Upper lobe of left lung (tissue), 6 donors: ENCODE measurements at places on chromosomes 5 and 9.
A peak's percentile ranks its signal among the peaks of the same experiment; 100 is the strongest.

GRCh38 chr9:110156902-110157301 is 51.1 kb downstream of the C9orf152 start:
- no peak for DNase-seq

GRCh38 chr5:6177926-6178325 is 200.4 kb downstream of the MED10 start:
- DNase-seq, result no peak

- DNase-seq, result no peak
Measured at GRCh38 chr5:119336845-119337580, 18.8 kb upstream of the TNFAIP8 start.

DNA sequence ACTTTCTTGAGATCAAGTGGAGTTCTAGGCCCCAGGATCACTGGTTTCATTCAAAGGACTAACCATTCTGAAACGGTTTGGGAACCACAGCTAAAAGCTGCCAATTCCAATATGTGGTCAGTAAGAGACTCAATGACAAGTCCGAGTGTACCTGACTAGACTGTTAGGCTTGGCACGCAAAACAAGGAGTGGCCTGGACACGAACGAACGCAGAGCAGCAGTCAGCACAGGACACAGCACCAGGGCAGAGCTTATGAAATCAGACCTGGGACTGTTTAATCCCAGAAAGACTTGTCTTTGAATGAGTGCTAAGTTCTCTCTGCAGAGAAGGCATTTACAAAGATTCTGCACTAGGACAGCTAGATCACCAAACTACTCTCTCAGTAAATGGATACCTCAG is 213.8 kb downstream of the GAPVD1 start:
- DNase-seq, result peak; percentile 82

DNA sequence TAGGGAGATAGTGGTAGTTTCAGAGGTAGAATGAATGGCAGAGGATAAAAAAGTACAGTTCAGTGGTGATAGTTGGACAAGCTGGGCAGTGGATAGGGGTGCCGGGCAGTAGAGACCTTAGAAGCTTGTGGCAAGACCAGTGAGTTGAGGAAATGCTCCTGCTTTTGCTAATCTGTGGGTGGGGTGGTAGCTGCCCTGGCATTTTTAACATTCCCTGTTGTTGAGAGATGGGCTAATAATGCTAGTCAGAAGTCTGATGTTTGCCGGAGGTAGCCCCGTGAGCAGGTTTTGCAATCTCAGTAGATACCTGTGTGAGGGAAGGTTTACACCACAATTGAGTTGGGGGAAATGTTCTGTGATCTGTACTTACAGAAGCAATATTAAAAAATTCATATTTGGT is 91.1 kb downstream of the TRIO start:
- DNase-seq, result no peak

DNA sequence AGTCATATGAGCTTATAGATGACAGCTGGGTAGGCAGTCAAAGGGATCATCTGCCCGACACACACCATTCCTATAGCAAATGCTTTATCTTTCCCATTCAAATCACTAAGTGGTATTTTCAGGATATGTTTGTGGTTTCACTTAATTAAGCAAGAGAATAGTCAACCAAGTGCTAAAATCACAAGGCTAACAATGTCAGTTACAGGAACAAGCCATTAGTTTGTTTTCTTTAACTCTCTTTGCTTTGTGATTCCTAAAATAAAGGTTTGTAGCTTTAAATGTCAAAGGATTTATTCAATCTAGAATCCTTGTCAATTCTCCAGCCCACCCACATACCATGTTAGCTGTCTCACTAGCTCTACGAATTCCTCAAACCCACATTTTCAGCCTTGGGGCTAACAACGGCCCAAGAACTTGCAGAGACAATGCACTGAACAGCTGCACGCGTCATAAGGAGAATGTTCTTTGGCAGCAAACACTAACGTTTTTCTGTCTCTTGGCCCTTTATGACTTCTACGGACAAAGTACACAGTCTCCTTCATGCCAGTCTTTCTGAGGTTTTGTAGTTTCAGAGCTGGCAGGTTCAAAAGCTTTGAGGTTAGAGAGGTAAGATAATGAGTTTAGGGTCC is 56.6 kb downstream of the ELAVL2 start:
- no peak for DNase-seq

DNA sequence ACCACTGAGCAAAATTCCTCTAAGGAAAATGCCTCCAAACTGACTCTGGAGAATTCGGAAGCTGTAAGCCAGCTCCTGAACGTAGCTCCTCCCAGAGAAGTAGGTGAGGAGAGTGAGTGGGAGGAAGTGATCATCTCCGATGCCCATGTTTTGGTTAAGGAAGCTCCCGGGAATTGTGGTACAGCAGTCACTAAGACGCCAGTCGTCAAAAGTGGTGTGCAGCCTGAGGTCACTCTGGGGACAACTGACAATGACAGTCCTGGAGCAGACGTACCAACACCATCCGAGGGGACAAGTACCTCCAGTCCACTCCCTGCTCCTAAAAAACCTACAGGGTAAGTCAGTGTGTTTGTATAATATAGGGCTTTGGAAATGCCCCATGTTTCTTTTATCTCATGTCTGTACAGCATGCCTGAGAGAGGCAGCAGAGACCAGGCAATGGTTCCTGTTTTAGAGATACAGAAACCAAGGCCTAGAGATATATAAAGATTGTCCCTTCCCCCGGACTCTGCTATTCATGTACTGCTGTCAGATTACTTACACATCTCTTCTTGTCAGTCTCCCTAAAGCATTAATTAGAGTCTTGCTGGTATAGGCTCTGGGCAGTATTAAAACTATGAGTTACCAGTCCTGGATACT is 23.9 kb downstream of the HMGXB3 start:
- DNase-seq, result no peak

- DNase-seq, result no peak
Measured at GRCh38 chr9:105257809-105258208, 13.4 kb downstream of the SLC44A1 start.

- no peak for DNase-seq
Measured at GRCh38 chr9:69768716-69769115, 8.9 kb upstream of the PTAR1 start.

GRCh38 chr5:157294407-157295091 is 28.6 kb downstream of the CYFIP2 start:
- no peak for DNase-seq

DNA sequence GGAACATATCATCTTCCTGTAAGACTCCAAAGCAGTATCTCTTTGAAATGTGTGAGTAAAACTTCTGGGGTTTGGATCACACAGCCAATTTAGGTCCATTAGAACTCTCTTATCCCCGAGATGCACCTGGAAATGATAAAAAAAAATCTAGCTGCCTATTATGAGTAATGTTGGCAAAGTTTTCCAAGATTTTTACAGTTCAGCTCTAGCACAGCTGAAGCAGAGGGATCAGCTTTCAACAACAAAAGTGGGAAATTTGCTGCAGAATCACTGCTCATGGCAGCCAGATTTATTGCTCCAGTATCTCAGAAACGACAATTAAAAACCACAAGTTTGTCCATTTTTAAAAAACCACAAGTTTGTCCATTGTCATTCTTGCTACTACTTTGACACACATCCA is 292.2 kb downstream of the IRX2 start:
- DNase-seq, result no peak

GRCh38 chr9:137241490-137242268 is 592 bp downstream of the TUBB4B start:
- DNase-seq, result peak; percentile 67

GRCh38 chr5:171827162-171827561 is 41.5 kb downstream of the SMIM23 start:
- DNase-seq, result no peak

DNA sequence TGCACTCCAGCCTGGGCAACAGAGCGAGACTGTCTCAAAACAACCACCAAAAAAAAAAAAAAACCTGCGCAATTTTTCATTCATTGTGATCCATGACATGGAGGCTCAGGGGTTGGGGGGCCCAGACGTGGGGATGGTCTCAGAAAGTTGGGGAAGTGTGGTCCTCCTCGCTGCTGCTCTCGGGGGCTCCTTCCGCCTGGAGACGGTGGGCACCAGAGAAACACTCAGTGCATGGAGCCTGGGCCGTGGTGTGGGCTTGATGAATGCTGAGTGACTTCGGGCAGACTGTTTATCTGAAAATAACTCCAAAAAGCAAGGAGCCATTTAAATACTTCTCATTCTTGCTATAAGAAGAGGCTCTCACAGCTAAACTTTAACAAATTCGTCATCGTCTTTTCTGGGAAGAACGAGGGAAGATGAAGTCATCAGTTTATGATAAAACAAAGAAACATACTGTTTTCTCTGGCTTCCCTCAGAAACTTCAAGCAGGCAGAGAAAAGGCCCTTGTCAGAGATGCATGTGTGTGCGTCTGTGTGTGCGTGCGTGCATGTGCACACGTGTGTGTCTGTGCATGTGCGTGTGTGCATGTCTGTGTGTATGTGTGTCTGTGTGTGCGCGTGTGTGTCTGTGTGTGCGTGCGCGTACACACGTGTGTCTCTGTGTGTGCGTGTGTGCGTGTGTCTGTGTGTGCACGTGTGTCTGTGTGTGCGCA is 35.0 kb downstream of the RASGEF1C start:
- DNase-seq, result no peak

DNA sequence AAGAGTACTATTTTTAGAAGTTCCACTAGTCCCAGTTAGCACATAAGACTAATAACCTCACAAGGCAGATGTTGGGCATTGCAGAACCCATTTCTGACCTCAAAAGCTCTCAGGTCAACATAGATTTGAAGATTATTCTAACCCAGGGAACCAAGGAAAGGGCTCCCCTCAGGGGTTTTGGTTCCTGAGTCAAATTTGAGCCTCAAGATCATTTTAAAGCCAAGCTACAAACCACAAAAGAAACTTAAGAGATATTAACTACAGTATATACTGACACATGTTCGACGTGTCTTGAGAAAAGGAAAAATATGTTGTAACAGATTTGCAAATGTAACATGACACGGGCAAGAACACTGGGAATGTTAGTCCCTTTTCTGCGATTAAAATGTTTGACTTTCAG is 88.6 kb downstream of the GNAQ start:
- no peak for DNase-seq

GRCh38 chr9:98314381-98315066 is 59.1 kb upstream of the TBC1D2 start:
- DNase-seq, result peak; percentile 82

DNA sequence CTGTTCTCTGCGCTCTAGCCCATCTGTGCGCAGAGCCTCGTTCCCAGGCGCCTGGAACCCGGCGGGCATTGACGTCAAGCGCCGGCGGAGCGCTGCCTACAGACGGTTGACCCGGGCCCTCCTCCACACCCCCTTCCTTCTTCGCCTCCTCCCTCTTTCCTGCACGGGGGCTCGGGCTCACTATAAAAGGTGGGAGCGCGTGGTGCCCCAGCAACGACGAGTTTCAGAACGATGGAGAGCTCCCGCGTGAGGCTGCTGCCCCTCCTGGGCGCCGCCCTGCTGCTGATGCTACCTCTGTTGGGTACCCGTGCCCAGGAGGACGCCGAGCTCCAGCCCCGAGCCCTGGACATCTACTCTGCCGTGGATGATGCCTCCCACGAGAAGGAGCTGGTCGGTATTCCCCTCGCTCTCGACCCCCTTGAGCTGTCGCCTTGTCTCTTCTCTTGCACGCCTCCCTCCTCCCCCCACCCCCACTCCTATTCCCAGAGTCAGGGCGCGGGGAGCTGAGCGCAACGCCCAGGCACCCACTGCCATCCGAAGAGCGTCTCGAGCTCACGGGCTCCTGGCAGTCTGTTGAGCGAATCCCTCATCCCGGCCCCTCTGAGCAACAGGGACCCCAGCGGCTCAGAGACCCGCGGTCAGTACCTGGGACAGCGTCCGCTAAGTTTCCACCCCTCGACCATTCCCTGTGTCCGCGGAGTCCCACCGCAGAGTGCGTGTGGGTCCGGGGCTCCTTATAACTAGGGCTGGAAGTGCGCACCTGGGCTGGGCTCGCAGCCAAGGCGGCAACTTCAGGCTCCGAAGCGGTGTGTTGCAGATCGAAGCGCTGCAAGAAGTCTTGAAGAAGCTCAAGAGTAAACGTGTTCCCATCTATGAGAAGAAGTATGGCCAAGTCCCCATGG is at the start of gene CARTPT:
Gene CARTPT (plus strand): TSS at position 213 of the 902 bp plus-strand sequence. CDS start 19 bp downstream, at position 232.
- DNase-seq, result no peak

DNA sequence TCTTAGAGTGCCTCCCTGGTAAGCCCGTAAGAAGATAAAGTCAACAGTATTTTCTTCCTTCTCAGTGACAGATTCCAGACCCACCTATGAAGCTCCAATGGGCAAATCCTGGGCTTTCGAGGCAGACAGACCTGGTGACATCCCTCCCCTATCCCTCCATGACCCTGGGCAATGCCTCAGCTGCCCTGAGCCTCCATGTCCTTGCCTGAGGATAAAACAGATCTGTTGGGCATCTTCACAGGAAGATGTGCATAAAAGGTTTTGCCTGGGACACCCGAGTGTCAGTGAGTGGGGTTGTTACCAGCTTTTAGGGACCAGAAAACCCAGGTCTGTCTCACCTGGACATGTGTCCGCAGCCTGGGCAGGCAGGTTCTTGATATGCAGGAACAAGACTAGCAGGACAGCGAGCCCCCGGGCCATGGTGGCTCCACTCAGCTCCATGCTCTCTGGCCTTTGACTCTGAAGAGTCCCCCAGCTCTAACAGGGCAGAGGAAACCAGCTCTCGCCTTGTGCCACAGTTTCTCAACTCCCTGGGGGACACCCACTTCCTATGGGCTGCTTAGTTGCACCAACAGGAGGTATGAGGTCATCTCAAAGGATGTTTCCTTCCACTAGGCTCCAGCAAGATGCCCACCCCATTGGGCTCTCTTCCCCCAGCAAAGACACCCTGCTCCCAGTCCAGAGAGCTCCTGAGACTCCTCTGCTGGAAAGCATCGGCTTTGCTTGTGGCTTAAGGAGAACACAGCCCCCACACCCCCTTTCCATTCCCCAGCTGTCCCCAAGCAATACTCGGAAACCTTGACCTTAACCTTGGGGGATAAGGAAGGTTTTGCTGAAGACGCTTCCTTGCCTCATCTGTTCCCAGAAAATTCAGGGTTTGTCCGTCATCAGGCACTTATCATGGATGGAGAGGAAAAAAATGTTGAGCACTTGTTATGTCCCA is at the start of gene FCN1:
Gene FCN1 (minus strand): TSS at position 482 of the 943 bp plus-strand sequence. CDS start 41 bp downstream, at position 441.
- peak; percentile 44 for DNase-seq

DNA sequence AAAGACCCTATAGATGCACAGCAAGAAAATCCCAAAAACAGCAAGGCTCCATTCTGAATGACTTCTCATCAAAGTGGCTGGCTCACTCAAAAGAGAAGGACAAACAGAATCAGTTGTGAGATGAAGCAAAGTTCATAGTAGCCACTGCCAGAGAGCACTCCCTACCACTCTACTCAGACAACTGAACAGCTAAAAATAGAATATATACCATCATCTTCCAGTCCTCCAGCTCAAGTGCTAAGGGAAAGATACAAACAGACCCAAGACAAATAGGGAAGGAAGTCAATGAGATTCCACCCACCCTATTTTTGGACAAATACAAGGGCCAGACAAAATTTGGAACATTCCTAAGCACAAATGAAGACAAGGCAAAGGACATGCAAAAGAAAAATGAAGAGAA is 20.6 kb downstream of the GNAQ start:
- no peak for DNase-seq

DNA sequence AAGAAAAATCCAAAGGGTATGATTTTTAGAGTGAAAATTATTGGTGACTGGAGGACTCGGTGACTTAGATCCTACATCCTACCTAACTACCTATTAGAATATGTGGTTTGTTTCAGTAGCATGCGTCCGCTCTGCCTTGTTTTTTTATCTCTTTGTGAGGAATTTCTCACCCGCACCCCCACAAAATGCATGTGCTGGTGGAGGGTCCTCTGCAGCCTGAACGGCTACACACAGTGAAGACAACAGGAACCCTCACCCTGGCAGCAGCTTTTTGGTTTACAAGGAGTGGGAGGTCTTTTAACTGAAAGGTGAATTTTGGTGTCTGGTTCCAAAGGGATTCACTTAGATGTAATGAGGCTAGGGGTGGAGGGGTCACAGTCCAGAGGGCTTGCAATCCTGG is 115.5 kb downstream of the GNA14 start:
- no peak for DNase-seq
